Activated T-cell treated with anti-CD3 and anti-CD28 coated beads, Interleukin-2, amount 50 U/mL, for 48 hours (primary cell): ENCODE measurements at places on chromosomes 5 and 9.

GRCh38 chr5:130549884-130550561 lies 615.0 kb downstream of the HINT1 start:
- no peak for DNase-seq

DNA sequence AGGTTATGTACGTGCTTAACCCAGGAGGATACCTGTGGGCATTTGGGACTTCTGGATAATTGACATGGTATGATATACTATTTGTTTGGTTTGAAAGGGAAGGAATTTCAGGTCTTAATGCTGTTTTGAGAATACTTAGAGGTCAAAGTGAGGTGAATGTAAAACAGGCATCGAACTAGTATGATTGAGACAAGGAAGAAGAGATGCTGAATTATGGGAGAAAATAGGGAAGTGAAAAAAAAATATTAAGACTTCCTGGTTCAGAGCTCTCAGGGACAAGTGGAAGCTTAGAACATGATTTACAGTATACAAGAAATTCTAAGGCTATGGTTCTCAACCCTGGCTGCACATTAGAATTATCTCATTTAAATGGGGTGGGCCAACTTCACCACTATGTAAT lies 115.3 kb downstream of the CD180 start:
- DNase-seq: no peak

GRCh38 chr5:130871346-130872086 lies 293.5 kb downstream of the HINT1 start:
- peak; percentile 48 for DNase-seq

- DNase-seq: peak; percentile 4
Observed at GRCh38 chr5:140134277-140134935, 8.7 kb downstream of the IGIP start.

DNA sequence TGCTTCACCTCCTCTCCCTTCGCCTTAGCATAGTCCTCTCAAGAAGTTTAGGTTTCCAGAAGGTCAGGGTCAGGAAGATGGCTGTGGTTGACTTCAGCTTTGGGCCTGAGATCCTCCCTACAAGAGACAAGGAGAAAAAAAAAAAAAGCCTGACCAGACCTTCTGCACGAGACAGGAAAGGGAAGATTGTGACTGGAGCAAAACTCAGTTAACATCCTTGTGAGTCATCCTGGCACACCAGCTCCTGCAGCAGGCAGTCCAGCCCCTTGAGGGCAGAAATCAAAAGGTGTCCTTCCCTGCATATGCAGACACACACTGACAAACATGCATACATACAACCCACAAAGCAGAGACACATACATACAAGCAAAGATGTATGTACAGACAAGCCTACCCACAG lies 18.0 kb upstream of the ENHO start:
- DNase-seq: no peak

DNA sequence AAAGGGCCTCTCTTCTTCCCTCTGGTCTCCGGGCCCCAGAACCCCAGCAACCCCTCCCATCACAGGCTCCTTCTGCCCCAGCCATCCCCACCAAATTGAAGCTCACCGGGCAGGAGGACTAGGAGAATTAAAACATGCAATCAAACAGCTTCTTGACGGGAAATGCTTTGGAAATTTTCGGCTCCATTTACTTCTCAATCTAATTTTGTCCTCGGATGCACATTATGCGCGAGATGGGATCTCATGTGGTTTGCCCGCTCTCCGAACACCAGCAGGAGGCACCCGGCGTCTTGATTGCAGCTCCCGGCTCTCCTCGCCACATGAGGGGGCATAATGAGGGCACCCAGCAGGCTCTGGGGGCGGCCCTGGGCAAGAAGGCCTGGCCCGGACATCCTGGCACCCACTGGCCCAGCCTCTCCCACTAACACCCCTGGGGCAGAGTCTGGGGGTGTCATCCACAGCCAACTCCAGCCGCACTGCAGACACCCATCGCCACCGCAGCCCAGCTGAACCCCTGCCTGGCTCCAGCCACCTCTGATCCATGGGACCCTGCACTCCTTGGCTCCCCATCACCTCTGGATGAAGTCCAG lies 135.5 kb downstream of the PAX5 start:
- DNase-seq: no peak

DNA sequence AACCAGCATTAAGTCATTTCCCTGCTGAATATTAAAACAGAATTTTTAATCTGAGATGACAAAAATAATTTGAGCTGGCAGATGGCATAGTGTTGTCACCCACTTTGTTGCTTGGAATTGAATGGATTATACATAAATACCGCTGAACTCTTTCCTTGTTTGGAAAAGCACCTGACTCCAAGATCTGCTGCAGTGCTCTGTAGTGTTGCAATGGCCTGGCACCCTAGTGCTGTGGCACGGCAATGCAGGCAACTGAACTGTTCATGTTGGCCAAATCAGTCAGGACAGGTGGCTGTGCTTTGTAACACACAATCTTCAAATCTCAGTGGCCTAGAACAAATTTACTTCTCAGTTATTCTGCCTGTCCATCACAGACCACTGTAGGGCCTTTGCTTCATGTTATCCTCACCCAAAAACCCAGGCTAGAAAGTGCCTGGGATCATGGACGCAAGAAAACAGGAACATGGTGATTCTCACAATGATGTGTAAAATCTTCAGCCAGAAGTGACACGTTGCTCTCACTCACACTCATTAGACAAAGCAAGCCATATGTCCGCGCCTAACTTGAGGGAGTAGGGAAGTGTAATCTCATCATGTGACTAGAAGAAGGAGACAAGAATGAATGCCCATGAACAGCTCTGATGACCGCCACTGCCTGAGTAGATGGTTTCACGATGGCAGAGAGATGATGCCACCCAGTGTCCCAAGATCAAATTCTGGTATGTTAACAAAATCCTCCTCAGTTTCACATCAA lies 191.9 kb upstream of the PUM3 start:
- DNase-seq: no peak

GRCh38 chr5:141951332-141951781 lies 6.6 kb downstream of the PCDH12 start:
- DNase-seq: peak; percentile 61

- no peak for DNase-seq
Observed at GRCh38 chr5:173670130-173670651, 53.7 kb upstream of the BOD1 start.

DNA sequence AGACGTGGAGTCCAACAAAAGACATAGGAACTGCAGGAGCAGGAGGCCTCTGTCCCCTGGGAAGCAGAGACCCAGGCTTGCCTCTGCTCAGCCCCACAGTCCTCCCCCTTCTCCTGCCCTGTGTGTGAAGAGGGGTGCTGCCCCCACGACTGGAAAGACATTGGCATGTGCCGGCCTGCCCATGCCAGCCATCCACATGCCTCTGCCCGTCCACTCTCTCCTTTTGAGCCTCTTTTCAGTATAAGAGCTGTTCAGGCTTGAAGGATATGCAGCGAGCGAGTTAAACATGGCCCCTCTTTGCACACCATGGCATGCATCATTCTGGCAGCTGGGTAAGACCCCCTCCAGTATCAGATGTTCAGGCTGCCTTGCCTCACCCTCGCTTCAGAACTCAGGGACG lies 159.7 kb upstream of the OTULINL start:
- no peak for DNase-seq

DNA sequence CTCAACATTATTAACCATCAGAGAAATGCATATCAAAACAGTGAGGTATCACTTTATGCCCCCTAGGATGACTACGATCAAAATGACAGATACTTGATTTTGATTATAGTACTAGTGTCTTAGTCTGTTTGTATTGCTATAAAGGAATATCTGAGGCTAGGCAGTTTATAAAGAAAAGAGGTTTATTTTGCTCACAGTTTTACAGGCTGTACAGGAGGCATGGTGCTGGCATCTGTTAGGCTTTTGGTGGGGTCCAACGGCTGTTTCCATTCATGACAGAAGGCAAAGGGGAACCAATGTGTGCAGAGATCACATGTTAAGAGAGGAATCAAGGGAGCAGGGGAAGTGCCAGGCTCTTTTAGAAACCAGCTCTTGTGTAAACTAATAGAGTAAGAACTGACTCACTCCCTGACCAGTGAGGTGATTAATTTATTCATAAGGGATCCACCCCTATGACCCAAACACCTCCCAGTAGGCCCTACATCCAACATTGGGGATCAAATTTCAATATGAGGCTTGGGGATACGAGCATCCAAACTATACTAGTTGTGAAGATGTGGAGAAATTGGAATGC lies 16.0 kb upstream of the AFF4 start:
- no peak for DNase-seq

- peak; percentile 48 for DNase-seq
Observed at GRCh38 chr9:105405514-105406131, 42.2 kb upstream of the FSD1L start.

DNA sequence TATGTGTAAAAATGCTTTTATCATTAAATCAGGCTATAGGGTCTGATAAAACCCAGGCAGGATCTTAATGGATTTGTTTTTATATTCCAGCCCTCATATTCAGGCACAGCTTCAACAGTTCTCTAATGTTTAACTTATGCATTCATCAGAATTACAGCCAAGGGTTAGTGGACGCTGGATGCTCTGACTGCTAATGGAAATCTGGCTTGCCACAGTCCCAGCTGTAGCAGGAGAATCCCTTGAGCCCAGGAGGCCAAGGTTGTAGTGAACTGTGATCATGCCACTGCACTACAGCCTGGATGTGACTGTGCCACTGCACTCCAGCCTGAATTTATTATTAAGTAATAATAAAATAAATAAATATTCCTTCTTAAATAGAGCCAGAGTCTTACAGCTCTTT lies 98.0 kb downstream of the SLC25A46 start:
- no peak for DNase-seq

- no peak for DNase-seq
Observed at GRCh38 chr5:78467752-78468357, 107.4 kb downstream of the SCAMP1 start.

DNA sequence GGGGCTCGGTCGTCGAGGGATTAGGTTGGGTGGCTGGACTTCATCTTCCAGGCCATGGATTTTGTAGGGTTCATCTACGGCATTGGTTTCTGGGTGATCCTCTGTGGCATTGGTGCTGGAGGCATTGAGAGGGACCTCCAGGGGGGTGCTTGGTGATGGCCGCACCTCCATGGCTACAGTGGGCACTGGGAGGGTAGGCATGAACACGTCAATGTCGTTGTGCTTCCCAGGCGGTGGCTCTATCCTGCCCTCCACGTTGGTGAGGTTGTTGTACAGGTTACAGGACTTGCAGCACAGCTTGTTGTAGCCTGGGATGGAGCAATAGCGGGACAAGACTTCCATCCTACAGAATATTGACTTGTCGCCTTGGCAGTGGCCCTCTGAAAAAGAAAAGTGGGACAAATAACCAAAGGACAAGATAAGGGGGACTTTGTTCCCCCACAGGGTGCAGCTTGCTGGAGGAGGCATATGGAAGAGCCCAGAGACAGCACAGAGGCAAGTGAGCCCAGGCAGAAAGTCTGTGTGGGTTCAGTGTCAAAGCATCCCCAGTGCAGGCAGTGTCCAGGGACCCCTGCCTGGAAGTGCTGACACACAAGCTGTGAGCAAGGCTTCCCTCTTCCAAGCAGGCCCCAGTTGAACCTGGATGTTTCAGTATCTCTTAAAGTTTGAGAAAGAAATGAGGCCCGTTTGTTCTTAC lies 53.9 kb downstream of the ZNF354C start:
- no peak for DNase-seq

- no peak for DNase-seq
Observed at GRCh38 chr9:135659252-135659651, 3.9 kb upstream of the LCN9 start.
